Glutamatergic neuron (in vitro differentiated cells): ENCODE measurements at places on chromosomes 7 and 10. TPM values are rescaled to one million over a fixed set of nuclear protein-coding genes. Genes with fewer than 3 reads are reported as not detected.

The KNDC1 gene
- 7.4 TPM for total RNA-seq

The FOXK1 gene
- total RNA-seq: 41.7 TPM

DNA sequence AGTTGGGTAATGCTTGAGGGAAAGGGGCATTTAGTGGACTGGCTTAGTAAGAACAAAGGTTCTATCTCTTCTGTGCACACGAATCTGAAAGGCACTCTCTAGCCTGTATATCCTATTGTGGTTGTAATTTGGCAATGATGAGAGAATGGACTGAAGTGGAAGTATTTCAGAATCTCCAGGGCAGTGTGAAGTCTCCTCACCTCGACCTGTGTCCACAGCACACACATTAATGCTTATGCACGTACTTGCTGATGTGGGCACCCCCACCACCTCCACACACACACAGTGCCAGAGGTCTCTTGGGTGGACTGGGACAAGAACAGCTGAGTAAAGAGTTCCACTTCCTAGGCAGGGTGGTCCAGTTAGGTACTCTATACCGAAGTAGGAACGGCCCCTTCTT lies 6.9 kb downstream of the SMC3 start:
- H3K27me3 ChIP-seq: no peaks in the 10 kb centered on the region
- H3K4me1 ChIP-seq: peaks cover 15% of the 10 kb centered on the region
- no peak for DNase-seq
- no peak overlapping the region for H3K4me3 ChIP-seq
- H3K27ac ChIP-seq: no peak overlapping the region

DNA sequence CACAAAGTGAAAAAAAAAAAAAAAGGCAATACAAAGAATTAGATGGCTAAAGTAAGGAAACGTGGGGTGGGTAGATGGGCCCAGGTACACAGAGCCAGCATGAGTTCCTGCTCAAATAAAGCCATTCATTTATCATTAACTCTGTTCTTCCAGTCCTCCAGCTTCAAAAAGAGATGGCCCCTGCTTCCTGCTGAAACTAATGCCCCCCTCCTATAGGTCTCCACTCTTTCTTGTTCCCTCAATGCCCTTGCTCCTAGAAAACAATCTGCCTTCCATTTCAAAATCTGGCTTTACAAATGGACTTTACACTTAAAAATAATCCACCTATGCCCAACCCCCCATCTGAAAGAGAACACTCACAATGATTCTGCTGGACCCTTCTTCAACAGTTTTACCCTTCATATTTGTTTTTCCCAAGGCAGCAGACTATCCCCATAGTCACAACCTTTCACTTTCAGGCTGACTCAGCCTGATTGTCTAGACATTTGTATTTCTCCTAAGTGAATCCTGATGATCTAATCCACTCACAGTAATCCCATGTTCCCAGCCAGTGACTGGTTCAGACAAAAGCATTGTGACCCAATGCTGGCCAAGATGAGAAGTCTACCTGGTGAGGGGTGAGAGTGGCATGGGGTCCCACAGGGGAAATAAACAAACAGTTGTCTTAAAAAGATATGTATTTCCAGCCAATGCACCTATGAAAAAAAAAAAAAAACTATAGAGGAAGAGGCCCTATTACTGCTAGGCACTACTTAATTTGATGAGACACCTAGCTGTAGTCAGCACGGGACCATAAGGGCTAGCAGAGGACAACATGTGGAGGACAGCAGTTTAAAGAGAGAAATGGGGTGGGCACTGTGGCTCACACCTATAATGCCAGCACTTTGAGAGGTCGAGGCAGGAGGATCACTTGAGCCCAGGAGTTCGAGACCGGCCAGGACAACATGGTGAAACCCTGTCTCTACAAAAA lies 74.6 kb upstream of the GRID1 start:
- no peaks in the 10 kb centered on the region for H3K36me3 ChIP-seq
- no peak overlapping the region for H3K4me3 ChIP-seq
- H3K4me1 ChIP-seq: no peaks in the 10 kb centered on the region
